ENCODE measurements at places on chromosomes 11 and 22. TPM values are rescaled to one million over a fixed set of nuclear protein-coding genes. Genes with fewer than 3 reads are reported as not detected.

Gene PPFIA1
- 45.6 TPM for total RNA-seq

Gene CENATAC
- total RNA-seq: 116 TPM

Gene OR5A1
- total RNA-seq: not detected

Gene OR6A2
- not detected for total RNA-seq

Gene CRYAB
- not detected for total RNA-seq

Gene OR2D2
- not detected for total RNA-seq

Gene NCR3LG1
- 3.1 TPM for total RNA-seq

Gene PTPRCAP
- total RNA-seq: 184 TPM

DNA sequence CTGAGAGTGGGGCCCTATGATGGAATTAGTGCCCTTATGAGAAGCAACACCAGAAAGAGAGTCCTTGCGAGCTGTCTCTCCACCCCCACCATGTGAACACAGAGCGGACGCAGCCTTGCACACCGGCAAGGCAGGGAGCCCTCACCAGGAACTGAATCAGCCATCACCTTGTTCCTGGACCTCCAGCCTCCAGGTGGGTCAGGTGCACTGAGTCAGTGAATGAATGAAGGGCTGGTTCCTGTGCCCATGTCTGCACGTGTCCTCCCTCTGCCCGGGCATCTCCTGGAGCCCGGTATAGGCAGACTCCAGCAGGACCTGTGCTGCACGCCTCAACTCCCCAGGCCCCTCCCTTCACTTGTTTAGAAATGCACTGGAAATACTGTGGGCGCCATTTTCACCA is 54.9 kb downstream of the LINC01488 start:
- DNase-seq: no peak

GRCh38 chr22:23109441-23109978 is 32.3 kb downstream of the RSPH14 start:
- no peak for DNase-seq

DNA sequence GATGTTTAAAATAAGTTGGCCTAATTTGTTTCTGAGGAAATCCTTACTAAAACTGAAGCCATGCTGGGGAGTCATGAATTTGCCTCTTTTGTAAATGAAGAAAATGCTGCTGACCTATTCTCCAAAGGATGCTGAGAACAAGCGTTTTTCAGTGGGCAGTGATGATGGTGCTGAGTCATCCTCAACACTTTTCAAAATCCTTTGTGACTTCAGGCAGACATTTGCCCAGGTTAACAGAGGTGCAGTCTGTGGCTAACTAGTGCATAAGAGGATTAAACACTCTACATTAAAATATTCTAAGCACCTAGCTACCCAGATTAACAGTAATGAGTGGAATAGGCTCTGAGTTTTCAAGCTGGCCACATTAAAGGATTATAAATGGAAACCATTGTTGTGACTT is 509.0 kb downstream of the DLG2 start:
- DNase-seq: no peak

DNA sequence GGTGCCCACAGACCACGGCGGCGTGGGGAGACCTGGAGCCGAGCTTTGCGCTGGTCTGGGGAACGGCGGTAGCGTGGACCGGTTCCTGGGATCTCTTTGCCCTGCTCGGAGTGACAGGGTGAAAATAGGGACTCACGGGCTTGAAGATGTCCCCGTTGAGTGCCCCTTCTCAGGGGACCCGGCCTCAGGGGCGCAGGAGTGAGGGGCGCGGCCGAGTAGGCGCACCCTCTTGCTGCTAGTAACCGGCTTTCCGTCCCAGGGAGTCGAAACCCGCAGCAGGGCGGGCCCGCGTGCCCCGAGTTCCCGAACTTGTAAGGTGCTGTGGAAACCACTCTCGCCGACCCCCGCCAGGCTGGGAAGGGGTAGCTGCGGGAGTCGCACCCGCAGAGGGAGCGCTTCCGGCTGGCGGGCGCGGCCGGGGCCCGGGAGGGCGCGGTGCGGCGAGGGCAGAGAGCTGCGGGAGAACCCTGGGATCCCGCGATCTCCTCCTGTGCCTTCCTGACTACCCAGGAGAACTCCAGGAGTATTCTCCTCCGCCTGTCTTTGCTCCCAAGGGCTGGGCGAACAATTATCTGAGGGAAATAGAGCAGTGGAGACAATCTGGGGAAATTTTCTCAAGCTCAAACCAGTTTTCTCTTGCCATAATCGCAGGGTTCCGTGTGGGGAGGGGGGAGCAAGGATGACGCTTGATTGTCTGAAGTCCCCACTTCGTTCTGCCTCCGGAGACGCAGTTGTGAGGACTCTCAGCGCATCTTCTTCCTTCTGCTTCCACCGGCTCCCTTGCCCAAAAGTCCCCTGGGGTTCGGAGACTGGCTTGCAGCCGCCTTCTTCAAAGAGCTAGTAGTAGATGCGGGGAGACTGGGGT is 666 bp downstream of the NELL1 start:
- DNase-seq: no peak

DNA sequence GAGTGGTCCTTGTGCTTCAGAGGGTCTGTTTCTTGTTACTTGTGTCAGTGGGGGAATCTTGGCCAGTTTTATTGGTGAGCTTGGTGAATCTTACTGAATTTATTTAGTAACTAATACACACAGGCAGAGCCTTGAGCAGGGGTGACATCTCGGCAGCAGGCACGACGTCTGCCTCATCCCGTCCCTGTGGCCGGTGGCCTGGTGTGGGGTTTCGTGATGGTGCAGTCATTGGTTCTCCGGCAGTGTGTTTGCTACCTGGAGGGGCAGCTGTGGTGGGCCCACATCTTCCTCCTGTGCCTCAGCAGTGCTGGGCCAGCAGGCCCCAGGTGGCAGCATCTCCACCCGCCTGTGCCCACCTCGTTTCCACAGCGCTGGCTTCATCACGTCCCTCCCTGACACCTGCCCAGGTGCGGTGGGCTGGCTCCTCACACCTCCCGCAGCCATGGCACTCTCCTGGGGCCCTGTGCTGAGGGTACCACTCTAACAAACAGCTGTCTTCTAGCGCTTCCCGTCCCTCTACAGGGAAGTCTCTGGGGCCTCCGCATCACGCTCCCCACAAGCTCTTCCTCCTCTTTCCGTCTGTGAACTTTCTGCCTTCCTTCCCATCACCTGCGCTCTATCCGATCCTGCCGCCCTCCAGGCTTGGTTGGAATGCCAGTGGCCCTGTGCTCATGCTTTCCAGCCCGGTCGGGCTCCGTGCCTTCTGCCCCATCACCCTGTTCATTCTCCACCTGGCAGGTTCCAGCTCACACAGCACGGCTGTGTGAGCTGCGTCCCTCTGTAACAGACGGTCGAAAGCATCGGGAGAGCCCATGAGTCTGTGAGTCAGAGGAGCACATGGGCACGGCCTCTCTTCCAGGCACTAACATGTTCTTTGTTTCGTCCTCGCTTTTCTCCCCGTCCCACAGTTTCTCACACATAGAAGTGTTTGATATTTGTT is 203.4 kb downstream of the TBC1D22A start:
- no peak for DNase-seq

- DNase-seq: no peak
Measured at GRCh38 chr22:26995235-26995634, 337.8 kb downstream of the MIAT start.

- DNase-seq: no peak
Measured at GRCh38 chr11:81104051-81104450, 1629.6 kb downstream of the FAM181B start.

GRCh38 chr11:102608699-102609098 is 16.4 kb downstream of the MMP20 start:
- no peak for DNase-seq

DNA sequence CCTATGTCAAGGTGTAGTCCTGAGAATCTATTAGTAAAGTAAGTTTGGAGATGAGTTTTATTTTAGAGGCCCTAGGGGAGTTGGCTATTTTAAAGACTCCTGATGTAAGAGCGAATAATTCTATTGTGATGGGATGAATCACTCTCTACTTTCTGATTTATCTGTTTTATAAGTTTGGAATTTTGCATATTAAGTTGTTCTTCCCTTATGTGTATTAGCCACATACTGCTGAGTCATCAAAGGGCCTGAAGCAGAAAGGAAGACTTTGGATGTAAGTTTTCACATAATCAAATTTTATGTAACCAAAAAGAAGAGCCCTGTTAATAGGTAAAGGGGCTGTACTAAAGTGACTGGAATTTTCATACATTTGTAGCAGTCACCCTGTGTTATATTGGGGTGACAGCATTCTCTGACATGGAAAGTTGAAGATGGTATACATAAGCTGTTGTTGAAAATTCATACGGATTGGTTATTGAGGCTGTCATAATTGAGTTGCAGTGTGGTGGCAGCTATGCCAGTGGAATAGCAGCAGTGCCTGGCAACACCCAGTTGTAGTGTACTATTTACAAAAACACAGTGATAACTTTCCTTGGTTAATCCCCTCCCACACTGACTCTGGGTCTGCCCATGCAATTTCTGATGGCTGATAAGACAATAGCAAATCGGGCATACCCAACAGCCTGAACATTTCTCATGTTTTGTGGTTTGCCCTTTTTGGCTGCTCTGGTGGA is 90.6 kb upstream of the NTM start:
- no peak for DNase-seq

Data from T-helper 17 cell (primary cell).